ENCODE measurements at places on chromosomes 3 and 15.

DNA sequence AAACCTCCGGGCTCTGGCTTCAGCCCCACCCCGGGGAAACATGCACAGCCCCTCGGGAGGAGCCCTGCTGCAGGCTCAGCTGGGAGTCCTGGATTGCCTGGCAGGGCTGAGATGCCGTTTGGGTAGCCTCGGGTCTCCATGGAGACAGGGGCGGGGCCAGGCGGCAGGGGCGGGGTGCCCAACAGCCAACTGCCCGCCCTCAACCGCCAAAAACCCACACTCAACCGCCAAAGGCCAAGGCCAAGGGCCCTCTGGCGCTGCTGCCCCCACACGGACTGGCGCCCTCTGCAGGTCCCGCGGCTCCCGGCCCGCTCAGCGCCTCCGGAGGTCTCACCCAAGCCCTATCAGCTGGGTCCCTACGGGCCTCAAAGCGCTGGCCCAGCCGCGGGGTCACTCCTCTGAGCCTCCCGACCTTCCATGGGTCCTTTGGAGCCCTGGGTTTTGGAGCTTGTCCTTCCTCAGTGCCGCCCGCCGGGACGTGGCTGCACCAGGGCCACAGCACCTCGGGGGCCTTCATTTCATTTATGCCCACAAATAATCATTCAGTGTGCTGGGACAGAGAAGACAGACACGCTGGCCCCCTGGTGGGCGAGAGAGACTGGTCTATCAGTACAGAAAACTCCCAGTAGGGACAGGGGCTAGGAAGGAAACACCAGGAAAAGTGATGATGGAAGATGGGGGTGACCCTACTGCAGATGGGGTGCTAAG lies 33.5 kb upstream of the ACAD9 start:
- DNase-seq, result peak; percentile 55

DNA sequence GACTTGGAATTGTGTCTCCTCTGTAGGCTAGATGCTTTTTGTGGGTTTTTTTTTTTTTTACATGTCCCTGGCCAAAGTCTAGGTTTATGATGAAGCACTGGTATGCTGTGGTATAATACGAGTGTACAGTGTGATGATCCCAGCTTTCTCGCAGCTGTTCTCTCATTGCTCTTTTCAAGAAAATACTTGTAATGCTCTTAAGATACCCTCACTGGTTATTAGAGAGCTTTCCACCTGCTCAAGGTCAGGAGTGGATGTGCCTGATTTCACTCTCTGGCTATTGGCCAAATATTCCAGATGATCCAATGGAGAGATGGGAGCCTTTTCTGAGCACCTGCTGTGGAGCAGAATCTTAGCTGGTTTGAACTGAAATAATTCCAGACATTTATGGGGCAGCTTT lies 215.1 kb downstream of the MYRIP start:
- no peak for DNase-seq

DNA sequence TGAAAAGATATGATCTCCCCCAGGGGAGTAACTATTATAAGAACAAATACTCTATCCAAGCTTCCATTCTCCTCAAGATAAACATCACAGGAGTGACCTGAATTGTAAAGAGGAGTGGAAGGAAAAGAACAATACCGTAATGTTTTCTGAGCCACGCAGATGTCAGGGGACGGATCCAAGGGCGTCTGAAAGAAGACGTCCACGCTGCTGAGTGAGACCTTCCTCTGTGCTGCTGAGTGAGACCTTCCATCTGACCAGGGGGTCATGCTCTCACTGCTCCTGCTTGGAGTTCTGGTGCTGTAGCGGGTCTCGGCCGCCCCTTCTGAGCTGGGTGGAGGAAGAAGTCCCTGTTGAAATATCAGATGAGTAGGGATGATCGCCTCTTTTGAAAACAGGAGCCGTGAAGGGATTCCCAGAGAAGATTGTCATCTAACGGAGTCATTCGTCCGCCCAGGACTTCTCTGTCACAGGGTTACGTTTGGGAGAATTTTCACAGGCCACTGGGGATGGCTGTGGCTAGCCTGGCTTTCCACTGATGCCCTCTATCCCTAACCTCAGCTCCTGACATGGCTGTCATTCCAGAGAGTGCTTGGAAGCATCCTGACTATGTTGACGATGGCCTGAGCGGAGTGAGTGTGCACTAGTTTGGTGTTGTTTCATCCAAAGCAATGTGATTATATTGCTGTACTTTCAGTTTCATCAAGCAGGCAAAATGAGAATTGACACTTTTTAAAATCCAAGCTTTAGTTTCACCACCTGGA lies 184.9 kb downstream of the APBA2 start:
- no peak for DNase-seq

- no peak for DNase-seq
Measured at GRCh38 chr3:132709761-132710160, 12.4 kb downstream of the NPHP3 start.

DNA sequence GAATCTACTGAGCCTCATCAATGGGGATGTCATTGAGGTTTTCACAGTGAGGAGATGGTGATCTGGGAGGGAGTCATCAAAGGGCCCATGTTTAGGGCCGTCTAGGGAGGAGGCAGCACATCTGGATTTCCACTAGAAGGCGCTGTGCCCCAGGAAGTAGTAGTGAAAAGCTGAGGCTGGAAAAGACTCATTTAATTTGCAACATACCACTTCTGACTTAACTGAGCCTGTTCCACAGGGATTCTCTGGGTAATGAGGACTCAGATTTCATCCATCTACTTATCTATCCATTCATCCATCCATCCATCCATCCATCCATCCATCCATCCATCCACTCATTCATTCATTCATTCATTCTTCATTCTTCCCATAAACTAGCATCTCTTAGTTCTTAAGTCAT lies 17.4 kb upstream of the SHF start:
- DNase-seq, result no peak

GRCh38 chr3:184188080-184188479 lies 2.1 kb downstream of the ABCF3 start:
- DNase-seq, result no peak
